ENCODE measurements at places on chromosomes 12 and 14.

DNA sequence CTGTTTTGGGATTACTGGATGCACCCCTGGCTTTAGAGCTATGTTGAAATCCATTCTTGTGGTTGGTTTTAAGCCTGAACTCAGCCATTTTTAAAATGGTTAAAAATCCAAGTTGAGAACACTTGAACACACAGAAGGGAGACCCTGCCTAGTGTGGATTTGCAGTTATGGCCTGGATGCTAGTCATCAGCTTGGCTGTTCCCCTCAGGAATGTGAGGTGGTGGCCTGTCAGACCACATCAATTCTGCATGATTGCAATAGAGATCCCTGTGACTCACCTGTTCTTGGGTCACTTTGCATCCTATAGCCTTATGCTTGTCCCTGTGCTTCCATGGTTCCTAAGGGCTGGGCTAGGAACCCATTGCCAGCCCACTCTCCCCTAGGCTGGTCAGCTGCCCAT lies 454.1 kb downstream of the ATP23 start:
- DNase-seq = no peak

GRCh38 chr14:91078095-91078737 lies 17.8 kb upstream of the RPS6KA5 start:
- peak; percentile 85 for DNase-seq

GRCh38 chr14:100648474-100649172 lies 61.4 kb upstream of the BEGAIN start:
- DNase-seq = no peak

- DNase-seq = no peak
Observed at GRCh38 chr12:129401572-129401971, 502.3 kb downstream of the TMEM132D start.

DNA sequence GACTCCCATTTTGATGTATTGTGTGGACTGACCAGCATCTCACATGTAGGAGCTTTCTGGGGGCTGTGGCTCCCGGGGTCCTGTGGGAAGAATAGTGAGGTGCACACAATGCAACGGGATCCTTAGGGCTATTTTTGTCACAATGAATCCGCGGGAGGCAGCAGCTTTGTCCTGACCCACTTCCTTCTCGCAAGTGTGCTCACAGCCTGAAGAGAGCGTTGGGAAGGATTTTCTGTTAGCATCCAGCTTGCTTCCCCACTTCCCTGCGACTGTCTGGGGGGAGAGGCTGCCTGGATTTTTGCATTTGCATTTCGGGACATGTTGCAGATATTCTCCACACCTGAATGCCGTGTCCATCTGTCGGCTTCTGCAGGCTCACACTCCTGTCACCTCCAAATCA lies 31.9 kb downstream of the FZD10 start:
- no peak for DNase-seq

- DNase-seq = no peak
Observed at GRCh38 chr12:4719821-4720636, at the start of gene GALNT8. GALNT8 (plus strand) TSS chr12:4720400; CDS start chr12:4720678, 278 bp downstream.

DNA sequence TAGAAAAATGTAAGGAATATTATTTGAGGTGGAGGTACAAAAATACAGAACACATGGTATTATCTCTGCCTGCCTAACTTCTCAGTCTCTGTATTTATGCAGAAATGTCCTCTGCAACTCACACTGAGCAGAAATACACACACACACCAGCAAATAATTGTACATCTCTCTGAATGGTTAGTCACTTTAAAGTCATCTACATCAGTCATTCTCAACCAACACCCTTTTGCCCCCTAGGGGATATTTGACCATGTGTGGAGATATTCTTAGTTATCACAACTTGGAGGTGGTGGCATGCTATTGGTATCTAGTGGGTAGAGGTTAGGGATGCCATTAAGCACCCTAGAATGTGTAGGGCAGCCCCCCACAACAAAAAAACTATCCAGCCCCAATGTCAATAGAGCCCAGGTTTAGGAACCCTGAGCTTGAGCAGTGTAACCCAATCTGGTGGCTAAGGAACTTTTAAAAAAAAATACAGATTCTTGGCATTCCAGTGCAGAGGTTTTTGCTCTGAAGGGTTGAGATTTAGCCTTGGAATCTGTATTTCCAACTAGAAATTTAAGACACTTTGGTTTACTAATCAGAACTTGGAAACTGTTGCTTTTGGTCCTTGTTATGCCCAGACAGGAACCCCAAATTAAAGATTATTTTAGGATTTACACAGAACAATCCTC lies 183.8 kb downstream of the TBX5 start:
- no peak for DNase-seq
